Thyroid gland (tissue), 4 donors: ENCODE measurements at places on chromosomes 2 and 18.

GRCh38 chr2:200635251-200635650, 49.4 kb downstream of the AOX1 start:
- DNase-seq: no peak

- no peak for DNase-seq
Measured at GRCh38 chr2:226031647-226032501, 632.4 kb downstream of the NYAP2 start.

- DNase-seq: no peak
Measured at GRCh38 chr18:53798516-53798915, 426.0 kb downstream of the MBD2 start.

DNA sequence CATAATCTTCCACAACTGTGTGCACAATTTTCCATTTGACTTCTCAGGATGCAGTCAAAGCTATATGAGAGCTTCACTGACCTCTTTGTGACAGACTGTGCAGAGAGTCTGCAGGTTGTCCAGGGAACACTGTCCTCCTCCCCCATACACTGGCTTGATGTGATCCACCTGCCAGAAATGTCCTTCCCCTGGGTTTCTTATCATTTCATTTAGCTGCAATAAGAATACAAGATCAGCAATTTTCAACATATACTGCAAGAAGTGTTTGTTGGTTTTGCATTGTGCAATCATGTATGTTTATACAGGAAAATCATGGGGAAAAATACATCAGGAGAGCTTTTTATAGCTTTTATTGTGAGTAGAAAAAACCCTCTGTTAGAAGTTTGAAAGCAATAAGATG, 150.7 kb downstream of the RAB3GAP1 start:
- DNase-seq: no peak

DNA sequence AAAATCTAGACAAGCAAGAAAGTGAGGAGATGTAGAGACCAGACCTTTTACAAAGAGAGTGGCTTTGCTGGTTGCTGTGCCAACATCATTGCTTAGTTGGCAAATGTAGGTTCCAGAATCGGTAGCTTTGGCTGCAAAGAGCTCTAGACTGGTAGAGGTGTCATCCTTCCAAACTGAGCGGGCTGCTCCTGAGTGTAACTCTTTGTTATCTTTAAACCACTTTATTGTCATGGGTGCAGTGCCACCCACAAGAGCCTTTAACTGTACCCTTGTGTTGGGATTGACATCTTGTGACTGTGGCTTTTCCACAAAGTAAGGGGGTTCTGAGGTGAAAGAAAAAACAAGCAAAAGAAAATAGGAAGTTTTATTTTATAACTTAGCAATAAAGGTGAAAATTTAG, 77.2 kb downstream of the TTN start:
- DNase-seq: no peak

GRCh38 chr2:128585706-128586105, 267.0 kb upstream of the HS6ST1 start:
- DNase-seq: no peak

DNA sequence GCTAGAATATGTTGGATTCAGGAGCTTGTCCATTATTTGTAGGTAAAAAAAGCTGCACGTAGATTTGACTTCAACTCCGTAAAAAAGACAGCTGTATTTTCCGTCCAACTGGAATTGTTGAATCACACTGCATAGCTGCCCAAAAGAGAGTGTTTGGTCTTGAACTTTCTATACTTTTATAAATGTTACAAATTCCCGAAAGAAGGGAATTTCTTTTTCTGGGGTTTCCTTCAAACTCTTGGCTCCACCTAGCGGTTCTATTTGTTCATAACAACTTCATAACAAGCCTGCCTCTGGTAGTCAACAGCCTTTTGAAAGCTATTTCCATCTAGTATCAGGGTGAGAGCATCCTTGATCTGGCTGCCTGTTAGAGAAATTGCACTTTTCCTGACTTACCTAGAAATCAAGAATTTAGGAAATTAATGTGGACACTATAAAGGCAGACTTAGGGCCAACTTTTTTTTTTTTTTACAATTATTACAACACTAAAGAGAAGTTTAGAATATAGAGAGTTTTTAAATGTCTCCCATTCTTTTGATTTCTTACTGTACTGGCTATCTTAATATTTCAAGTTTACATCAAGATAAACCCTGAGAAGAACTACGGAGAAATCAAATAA, 48.1 kb downstream of the TMEM185B start:
- no peak for DNase-seq

GRCh38 chr2:231308631-231309428, 86.7 kb upstream of the B3GNT7 start:
- no peak for DNase-seq

- DNase-seq: no peak
Measured at GRCh38 chr2:195695002-195695631, 38.1 kb downstream of the SLC39A10 start.

GRCh38 chr2:180463608-180464007, 456.5 kb upstream of the CWC22 start:
- no peak for DNase-seq

- DNase-seq: no peak
Measured at GRCh38 chr2:216884347-216884746, 24.5 kb upstream of the TNP1 start.
